ENCODE measurements at places on chromosomes 16 and 17.

DNA sequence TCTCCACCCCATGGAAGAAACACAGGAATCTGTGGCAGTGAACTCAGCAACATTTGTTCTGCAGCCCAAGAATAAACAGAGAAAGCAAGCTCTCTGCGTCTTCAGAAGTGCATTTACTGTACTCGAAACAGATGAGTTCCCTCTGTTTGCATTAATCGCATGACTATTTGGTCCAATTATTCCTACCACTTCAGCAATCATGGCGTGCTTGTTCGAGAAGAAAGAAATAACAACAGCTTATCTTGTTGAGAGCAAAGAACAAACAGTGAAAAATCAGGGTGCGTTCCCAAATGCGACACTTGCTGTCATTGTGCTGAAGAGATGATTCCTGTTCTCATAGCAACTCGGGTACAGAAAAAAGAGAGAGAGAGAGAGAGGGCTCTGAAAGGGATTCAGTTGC lies 445.3 kb upstream of the MAF start:
- DNase-seq, result no peak

DNA sequence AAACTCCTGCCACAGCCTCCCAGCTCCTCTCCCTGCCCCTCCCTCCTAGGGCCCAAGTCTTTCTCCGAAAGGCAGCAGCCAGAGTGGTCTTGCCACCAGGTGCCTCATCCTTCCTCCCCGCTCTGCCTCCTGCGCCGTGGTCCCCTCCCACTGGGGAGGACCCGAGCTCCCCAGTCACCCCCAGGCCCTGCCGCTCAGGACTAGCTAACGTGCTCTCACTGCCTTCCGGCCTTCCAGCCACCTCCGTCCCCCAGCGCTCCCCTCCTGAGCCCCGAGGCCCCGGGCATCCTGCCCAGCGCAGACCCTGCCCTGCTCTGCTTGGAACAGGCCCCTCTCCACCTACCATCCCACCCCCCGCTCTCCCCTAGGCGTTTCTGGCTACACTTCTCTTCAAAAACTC lies 19.4 kb upstream of the COL1A1 start:
- no peak for DNase-seq

DNA sequence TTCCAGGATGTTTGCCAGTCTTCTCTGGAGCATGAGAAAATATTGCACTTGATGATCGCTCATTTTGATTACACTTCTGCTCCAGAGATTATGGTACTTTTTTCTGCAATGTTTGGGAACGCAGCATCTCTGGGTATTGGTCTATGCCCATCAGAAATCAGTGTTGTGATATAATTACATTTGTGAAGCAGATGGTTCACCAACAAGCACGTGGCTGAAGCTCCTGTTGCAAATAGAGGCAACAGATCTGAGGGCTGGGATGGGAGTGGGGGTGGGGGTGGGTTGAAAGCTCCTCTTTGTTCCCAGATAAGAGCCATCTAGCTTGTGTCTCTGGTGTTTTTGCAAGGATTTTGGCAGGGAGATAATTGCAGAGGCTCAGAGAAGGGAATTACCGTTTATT lies 252.3 kb downstream of the SHISA9 start:
- DNase-seq, result no peak

GRCh38 chr16:65200857-65201256 lies 79.0 kb upstream of the CDH11 start:
- no peak for DNase-seq

- no peak for DNase-seq
These were observed 681 bp upstream of the MAPT start for GRCh38 chr17:45893725-45894021.

GRCh38 chr17:3034578-3034920 lies 28.9 kb downstream of the OR1D5 start:
- no peak for DNase-seq

DNA sequence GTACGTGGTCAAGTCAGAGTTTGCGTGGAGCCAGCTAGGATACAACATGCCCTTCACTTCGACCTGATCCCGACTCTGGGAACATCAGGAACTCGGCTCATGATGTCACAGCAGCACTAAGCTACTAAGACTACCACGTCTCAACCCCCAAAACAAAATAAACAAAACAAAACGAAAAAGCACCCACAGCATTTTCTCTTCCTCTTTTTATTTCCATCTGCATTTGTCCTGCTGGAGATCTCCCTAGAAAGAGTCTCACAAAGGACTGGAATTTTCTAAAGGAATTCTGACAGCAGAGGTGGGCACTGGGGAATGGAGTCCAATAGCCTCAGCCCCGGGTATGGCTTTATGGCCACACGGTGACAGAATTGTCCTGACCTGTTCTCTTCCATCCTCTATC lies 196.6 kb downstream of the SALL1 start:
- DNase-seq, result no peak

GRCh38 chr17:53626286-53626685 lies 196.4 kb upstream of the KIF2B start:
- DNase-seq, result no peak

All from stimulated activated CD8-positive, alpha-beta memory T cell treated with anti-CD3 and anti-CD28 coated beads, Interleukin-7, amount 100 ng/mL, for 1 hour (primary cell).